Spinal cord (tissue), 10 donors: ENCODE measurements at places on chromosomes 3 and 15. TPM values are rescaled to one million over a fixed set of nuclear protein-coding genes. Genes with fewer than 3 reads are reported as not detected.

Gene CHST13
- total RNA-seq = not detected

Gene CFAP100
- 2.2 TPM for total RNA-seq

Gene TMCO5A
- total RNA-seq = not detected

Gene RHOV
- 1.7 TPM for total RNA-seq

Gene CELSR3
- total RNA-seq = 10.3 TPM

Gene MORC1
- total RNA-seq = 0.59 TPM
